ENCODE measurements at places on chromosomes 16 and 17.

GRCh38 chr17:63838631-63839171, 3.8 kb downstream of the SMARCD2 start:
- DNase-seq, result no peak

- DNase-seq, result no peak
Measured at GRCh38 chr16:3478242-3478925, 16.9 kb downstream of the C16orf90 start.

- no peak for DNase-seq
Measured at GRCh38 chr16:80940069-80940856, 66.4 kb downstream of the CMC2 start.

- DNase-seq, result no peak
Measured at GRCh38 chr17:15348021-15348420, 6.6 kb upstream of the TEKT3 start.

DNA sequence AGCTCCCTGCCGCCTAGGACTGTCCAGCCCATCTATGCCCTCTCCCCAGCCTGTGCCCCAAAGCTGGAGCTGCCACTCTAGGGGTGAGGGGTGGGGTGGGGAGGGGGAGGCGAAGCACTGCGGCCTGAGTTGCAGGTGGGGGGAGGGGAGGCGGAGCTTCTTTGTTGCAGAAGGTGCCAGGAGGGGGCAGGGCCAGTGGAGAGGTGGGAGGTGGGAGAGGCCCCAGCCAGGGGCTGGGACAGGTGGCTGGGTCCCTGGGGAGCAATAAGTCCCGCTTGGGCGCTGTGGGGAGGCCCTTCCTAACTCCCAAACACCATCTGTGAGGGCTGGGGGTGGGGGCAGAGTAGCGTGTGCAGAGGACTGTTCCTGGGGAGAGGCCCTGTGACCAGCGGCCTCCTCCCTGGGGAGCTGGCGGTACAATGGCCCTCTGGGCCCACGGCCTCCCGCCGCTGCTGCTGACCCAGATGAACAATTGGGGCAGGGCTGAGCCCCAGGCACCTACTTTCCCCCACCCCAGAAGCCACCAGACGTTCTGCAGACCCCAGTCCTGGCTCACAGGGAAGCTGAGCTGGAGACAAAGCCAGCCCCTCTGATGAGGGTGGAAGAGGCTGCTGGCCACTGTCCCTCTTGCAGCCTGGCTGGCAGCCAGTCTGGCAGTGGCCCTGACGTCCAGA, 2.2 kb upstream of the NTN3 start:
- DNase-seq, result no peak

- no peak for DNase-seq
Measured at GRCh38 chr16:66899310-66899944, 19.1 kb downstream of the PDP2 start.

GRCh38 chr17:28895794-28896447, 1.6 kb downstream of the FLOT2 start:
- DNase-seq, result no peak

GRCh38 chr17:145671-146541, 8.5 kb downstream of the SCGB1C2 start:
- no peak for DNase-seq

- DNase-seq, result no peak
Measured at GRCh38 chr17:19265755-19266154, 28.6 kb downstream of the EPN2 start.

DNA sequence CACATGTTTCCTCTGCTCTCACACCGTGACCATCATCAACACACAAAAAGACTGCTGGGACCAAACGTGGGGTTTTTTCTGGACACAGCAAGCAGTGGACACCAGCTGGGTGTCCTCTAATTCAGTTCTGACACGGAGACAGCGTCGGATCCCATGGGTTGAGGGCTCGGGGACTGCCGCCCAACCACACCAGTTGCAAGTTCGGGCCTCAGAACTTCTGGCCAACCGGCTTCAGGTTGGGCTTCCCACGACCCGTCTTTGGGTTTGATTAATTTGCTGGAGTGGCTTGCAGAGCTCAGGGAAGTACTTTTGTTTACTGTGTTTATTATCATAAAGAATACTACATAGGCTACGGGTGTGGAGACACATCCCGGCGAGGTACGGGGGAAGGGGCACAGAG, 97.8 kb downstream of the BANP start:
- DNase-seq, result no peak

- DNase-seq, result no peak
Measured at GRCh38 chr17:28908640-28909167, 5.8 kb upstream of the DHRS13 start.

GRCh38 chr17:29100296-29100695, 57.4 kb downstream of the PIPOX start:
- DNase-seq, result peak; percentile 64

GRCh38 chr16:48492133-48492532, 106.9 kb upstream of the SIAH1 start:
- no peak for DNase-seq

- DNase-seq, result no peak
Measured at GRCh38 chr16:56263711-56264608, 72.7 kb downstream of the GNAO1 start.

GRCh38 chr17:50475362-50475761, 3.3 kb upstream of the RSAD1 start:
- no peak for DNase-seq

DNA sequence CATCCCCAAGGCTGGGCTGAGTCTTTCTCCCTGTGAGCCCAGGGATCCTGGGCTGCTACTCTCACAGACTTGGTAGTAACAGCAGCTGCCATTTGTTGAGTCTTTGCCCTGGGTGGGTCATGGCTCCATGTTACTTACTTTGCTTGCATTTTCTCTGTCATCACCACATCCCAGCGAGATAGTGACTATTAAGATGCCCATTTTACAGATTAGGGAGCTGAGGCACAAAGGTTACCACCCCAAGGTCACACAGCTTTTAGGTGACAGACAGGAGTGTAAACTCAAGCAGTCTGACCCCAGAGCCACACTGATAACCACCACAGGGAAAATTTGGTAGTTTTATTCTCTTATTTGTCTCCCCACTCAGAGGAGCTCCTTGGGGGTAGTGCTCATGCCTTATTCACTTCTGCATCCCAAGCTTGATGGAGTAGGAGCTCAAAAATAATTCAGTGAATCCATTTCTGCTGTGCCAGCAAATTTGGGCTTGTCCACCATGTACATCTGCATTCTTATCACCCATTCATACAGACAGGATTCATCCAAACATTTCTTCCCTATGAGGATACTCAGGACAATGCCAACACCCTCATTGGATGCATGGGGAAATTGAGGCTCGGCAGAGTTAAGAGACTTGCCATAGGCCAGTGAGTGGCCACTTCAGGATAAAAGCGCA, 263.2 kb downstream of the CBLN1 start:
- no peak for DNase-seq

- no peak for DNase-seq
Measured at GRCh38 chr16:64866021-64866420, 255.8 kb downstream of the CDH11 start.

All from CMK (cell line).